ENCODE measurements at places on chromosomes 6 and 20.

DNA sequence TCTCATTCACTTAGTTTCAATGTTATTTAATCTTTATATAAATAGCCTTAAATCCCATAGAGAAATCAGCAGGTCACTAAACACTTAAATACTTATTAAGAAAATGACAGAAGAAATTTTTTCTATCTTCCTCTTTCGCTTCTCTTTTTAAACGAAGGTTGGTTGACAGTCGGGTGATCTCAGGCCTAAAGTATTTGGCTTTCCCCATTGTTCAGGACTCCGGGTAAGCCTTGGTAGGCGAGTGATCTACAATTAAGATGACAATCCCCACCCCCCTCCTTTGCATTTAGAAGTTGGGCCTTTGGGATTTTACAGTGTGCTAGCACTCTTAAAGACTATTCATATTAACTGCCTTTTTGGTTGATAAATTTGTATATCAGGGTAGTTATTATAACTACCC, 19.7 kb upstream of the UTRN start:
- DNase-seq, result no peak

GRCh38 chr20:61046721-61047351, 205.2 kb upstream of the CDH4 start:
- no peak for DNase-seq

DNA sequence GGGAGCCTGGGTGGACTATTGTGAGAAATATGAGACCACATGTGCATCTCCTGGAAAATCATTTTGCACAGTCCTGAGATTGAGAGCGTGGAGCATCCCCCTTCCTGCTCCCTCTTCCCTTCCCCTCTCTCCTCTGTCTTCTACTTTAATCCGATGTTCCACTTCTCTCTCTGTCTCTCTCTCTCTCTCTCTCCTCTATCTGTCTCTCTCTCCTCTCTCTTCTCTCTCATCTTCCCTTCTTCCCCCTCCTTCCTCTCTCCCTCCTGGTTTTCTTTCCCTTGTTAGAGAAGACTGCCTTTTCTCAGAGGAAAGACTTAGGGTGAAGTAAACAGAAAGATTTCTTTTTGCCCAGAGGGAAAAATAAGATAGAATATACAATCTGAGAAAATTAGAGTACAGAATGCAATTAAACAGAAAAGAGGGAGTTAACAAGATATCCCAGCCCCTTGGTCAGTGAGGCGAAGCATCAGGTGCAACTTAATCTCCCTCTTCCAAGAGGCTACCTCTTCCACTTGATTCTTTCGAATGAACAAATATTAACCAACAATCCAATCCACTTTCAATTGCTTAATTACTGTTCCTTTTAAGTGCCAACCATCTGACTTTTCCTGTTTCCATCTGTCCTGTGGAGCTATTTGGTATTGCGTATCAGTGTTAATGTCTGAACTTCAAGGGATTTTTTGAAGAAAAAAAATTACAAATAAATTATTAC, 14.6 kb downstream of the KHDC1 start:
- no peak for DNase-seq

- DNase-seq, result no peak
Observed at GRCh38 chr6:121436960-121437850, 1.8 kb downstream of the GJA1 start.

Data from NCI-H446 (cell line).